ENCODE measurements at places on chromosomes 16 and 17. TPM values are rescaled to one million over a fixed set of nuclear protein-coding genes. Genes with fewer than 3 reads are reported as not detected.

- no peak for DNase-seq
Observed at GRCh38 chr17:66893382-66893781, 58.5 kb downstream of the CACNG5 start.

The XAF1 gene
- 19.5 TPM for total RNA-seq

DNA sequence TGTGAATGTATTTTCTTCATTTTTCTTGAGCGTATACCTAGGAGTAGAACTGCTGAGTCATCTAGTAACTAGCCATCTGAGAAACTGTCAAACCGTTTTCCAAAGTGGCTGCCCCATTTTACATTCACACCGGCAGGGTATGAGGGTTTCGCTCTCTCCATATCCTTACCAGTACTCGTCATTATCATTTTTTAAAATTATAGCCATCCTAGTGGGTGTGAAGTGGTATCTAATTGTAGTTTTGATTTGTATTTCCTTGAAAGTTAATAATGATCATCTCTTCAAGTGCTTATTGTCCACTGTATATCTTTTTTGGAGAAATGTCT is 6.0 kb downstream of the RNF157 start:
- DNase-seq, result no peak

DNA sequence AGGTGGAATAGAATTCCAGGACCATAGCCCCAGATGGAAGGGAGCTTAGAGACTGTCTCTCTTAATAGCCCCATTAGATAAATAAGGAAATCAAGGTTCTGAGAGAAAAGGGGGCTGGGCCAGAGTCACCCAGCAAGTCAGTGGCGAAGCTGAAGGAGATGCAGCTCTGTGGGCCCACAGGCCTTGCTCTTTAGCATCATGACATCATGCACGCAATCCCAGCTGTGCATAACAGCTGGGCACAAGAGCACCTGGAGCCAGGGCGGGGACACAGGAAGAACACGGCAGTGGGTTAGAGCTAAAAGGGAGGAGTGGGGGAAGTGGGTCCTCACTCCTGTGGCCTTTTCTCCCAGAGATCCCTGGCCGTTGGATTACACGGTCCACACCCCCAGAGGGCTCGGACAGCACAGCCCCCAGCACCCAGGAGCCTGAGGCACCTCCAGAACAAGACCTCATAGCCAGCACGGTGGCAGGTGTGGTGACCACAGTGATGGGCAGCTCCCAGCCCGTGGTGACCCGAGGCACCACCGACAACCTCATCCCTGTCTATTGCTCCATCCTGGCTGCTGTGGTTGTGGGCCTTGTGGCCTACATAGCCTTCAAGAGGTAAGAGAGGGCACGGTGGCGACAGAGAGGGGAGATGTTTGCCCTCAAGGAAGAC is 15.1 kb downstream of the NGFR start:
- DNase-seq, result no peak

GRCh38 chr17:79027925-79028491 is 4.0 kb downstream of the C1QTNF1 start:
- DNase-seq, result peak; percentile 64
